ENCODE measurements at places on chromosomes 5 and 9.

GRCh38 chr9:120619751-120620655, 40.0 kb upstream of the CDK5RAP2 start:
- DNase-seq: peak; percentile 54

GRCh38 chr5:4225741-4226140, 630.1 kb downstream of the IRX1 start:
- no peak for DNase-seq

DNA sequence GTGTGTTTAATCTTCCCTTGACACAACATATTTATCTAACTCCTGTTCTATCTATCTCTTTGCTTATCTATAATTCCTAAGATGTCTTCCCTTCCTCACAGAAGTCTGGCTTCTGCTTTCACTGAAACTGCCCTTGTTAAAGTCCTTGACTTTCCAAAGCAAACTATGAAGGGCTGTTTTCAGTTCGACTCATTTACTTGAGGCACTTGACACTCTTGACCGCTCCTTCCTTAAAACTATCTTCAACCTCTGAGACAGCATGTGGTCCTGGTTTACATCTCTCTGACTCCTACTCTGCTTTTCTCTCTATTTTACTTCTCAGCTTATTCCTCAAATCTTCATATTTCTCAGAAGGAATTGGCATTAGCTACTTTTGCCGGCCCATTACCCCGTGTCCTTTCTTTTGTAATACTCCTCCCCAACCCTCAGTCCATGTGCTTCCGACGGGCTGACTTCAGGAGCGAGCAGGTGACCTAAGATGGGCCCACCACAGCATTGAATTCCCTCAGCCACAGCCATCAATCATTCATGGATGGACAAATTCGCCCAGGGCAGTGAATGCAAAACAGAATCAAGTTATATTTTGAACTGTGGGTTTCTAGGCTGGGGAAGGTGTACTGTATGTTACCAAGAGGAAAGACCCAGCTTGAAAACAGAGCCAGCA, 1089.2 kb downstream of the PTPRD start:
- DNase-seq: no peak

- no peak for DNase-seq
Measured at GRCh38 chr5:157198277-157198986, 17.8 kb downstream of the ITK start.

- DNase-seq: no peak
Measured at GRCh38 chr5:421287-421880, 21.6 kb upstream of the EXOC3 start.

- no peak for DNase-seq
Measured at GRCh38 chr5:171355302-171355724, 32.3 kb upstream of the NPM1 start.
